ENCODE measurements at places on chromosomes 3 and 15.
A peak's percentile ranks its signal among the peaks of the same experiment; 100 is the strongest.

- DNase-seq = peak; percentile 19
Observed at GRCh38 chr3:19149368-19149767, 1.1 kb downstream of the KCNH8 start.

GRCh38 chr3:189981668-189982067 is 139.0 kb downstream of the P3H2 start:
- DNase-seq = peak; percentile 65

- DNase-seq = no peak
Observed at GRCh38 chr15:63358241-63359029, 23.2 kb downstream of the CA12 start.

- no peak for DNase-seq
Observed at GRCh38 chr15:78540871-78541743, 863 bp downstream of the PSMA4 start.

DNA sequence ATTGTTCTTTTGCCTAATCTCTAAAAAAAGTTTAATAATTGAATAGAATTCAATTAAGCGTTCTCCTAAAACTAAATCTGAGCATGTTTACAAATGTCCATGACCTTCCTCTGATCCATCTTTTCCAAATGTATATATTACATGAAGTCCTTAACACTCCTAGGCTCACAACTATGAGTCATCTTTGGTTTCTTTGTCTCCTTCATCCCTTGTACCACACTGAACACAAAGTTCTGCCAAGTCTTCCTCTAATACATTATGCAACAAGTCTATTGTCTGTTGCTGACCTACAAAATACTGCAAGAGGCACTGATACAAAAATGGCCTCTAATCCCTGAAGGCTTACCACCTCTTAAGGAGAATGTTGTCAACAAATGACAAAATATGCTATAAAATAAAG is 550.2 kb downstream of the PYDC2 start:
- DNase-seq = no peak
